Fibroblast of skin of scalp (primary cell): ENCODE measurements at places on chromosomes 11 and 22.

DNA sequence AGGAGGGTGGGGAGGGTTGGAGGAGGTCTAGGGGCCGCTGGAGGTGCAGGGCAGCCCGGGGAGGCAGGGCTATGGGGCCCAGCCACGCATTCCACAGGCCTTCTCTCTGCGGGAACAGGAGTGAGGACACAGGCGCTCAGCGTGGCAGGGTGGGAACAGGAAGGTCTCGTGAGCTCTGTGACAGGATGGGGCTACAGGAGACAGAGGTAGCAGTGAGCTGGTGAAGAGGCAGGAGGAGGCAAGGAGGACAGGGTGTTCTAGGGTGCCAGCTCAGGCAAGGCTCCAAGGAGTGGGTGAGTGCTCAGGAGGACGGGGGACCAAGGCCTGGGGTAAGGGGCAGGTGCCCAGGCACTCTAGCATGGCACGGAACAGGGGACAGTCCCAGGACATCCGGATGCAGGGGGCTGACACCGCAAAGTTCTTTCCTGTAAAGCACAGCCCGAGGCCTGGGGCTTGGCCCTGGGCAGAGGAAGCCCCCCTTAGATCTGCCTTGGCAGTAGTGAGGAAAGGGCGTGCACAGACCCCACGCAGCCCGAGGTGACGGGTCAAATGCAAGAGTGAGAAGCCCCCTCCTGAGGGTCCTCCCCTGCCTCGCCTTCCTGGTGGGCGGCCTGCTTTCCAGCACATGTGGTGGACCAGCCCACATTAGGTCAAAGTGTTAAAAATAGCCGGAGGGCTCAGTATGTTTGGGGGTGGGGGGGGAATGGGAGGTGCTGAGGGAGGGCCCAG lies 4.7 kb upstream of the NEAT1 start:
- no peak for DNase-seq

DNA sequence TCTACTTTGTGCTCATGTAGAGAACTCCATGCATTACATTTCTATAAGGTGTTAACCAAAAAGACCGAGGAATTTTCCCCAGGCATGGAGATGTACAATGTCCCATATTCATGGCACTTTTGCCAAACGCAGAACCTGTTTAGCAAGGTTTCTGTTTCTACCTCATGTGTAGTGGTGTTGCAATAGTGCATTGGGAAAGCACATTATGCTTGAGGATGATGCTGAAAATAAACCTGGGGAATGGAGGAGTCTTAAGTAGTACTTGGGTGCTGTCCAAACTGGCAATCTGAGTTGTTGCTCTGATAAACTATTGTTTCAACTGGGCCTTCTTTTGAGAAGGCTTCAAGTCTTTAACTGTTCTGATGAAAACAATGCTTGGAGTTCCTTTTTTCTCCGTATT lies 11.5 kb upstream of the MUC15 start:
- no peak for DNase-seq

DNA sequence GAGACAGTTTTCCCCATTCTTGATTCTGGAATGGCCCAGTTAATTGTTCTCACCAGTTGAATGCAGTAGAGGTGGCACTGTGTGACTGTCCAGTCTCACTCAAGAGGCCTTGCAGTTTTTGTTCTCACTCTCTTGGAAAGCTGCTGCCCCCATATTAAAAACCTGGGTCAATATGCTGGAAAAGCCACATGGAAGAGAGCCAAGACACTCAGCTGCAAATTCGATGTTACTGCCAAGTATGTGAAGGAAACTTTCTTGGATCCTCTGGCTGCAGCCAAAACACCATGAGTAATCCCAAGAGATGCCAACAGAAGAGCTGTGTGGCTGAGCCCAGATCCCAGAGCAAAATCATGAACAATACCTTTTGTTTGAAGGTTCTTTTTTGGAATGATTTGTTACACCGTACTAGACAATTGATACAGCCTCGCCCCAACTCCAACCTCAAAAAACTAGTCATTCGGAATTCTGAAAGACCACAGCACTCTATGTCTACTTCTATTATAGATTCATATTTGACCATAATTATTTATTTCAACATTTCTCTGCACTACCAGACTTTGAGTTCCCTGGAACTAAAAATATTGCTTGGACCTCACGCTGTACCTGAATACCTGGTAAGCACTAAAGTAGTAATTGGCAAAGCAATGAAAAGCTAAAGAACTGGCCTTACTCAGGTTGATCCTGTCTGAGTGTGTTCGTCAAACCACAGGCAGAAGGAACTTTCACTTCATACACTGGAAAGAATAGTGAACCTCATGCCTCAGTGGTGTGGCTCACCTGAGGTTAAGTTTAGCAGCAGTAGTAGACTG lies 378.8 kb downstream of the ETS1 start:
- peak; percentile 95 for DNase-seq

DNA sequence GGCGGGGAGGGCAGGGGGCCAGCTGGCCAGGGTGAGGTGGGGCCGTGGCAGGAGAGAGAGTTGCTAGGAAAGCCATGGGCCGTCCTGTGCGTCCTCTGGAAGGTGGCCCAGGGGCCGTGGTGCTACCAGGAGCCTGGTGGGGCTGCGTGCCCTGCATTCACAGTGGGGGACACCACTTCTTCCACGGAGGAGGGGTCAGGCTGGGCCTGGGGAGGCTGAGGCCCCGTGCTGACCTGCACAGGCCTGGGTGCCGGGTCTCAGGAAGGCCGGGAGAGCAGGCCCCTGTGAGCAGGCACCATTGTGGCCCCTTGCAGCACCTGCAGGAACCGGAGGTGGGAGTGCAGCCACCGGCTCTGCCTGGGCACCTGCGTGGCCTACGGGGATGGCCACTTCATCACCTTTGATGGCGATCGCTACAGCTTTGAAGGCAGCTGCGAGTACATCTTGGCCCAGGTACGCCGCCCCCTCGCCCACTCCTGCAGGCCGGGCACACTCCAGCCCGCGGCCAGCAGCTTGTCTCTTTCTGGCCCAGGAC lies 12.0 kb downstream of the MUC5B start:
- DNase-seq: no peak
